Immature natural killer cell (primary cell): ENCODE measurements at places on chromosomes 7 and 10.

DNA sequence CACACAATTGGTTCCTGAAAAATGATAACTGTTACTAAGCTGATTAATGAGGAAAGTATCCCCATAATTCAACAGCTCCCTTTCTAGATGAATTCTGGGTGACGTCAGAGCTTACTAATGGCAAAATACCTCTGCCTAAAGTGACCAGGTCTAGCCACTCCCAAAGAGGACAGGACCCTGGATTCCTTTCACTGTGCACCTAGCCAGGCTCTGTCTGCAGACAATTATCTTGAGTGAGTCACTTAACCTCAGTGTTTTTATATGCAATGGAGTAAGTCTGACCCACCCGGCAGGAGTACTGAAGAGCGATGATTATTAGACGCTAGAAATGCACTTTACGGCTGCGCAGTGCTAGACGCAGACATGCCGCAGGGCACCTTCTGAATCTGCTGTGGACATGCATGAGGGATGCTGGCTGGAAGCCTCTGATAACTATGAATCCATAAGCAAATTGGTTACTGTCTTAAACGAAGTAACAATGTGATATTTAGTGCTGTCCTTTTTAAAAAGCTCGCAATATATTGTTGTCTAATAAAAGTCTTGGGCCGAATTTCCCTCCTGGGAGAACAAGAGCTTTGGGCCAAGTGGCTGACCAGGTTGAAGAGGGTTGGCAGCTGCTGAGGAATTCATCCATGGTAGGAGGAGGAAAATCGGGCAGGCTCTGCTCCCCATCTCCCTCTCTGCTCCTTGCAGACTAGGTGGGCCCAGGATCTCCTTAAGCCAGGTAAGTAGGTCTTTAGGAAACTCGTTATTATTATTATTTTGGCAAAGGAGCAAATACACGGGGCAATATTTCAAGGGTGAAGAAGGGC, 4.6 kb upstream of the INPP5A start:
- DNase-seq = no peak

- DNase-seq = no peak
Observed at GRCh38 chr10:96014473-96015102, 28.8 kb upstream of the CCNJ start.

- DNase-seq = no peak
Observed at GRCh38 chr10:74255214-74255613, 104.2 kb downstream of the ADK start.

GRCh38 chr7:80134536-80135308, at the start of gene GNAI1:
GNAI1 (plus strand) TSS chr7:80134831; CDS start chr7:80135161, 330 bp downstream.
- DNase-seq = peak; percentile 22

- no peak for DNase-seq
Observed at GRCh38 chr10:3857318-3857717, 72.3 kb upstream of the KLF6 start.

- DNase-seq = no peak
Observed at GRCh38 chr10:79038841-79039201, 29.9 kb upstream of the ZMIZ1 start.

GRCh38 chr7:130942211-130942964, 208.4 kb upstream of the KLF14 start:
- DNase-seq = peak; percentile 59

GRCh38 chr7:26081638-26082037, 70.4 kb upstream of the NFE2L3 start:
- DNase-seq = no peak

DNA sequence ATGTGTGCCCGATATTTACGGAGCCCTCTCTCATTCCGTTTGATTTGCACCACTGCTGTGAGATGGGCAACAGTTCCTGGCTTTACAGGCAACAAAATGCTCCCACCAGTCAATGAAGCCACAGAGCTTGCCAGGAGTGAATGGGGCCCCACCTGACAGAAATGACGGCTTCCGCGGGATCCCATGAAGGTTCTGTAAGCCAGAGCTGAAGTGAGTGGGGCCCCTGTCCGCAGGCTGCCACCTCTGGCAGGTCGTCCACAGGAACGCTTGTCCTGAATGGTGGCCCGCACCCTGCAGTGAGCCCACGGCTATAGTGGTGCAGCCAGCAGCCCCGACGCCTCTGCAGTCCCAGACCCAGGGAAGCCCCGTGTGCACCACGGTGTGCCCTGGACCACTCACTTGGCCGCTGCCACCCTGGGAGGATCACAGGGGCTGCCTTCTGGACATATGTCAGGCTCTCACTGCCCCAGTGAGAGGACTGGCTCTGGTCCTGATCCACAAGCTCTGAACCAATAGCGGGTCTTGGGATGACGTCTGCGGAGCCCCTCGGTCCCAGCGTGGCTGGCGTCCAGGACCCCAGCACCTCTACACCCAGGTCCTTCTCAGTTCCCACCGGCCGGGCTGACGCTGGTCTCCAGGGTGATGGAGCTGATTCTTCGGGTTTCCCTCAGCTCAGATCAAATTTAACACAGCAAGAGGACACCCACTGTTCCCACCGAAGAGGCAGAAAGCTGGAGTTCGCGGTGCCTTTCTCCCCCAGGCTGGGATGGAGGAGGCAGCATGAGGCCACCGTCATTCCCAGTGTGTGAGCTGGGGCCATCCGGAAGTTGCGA, 511.9 kb downstream of the DNAJB6 start:
- DNase-seq = no peak

DNA sequence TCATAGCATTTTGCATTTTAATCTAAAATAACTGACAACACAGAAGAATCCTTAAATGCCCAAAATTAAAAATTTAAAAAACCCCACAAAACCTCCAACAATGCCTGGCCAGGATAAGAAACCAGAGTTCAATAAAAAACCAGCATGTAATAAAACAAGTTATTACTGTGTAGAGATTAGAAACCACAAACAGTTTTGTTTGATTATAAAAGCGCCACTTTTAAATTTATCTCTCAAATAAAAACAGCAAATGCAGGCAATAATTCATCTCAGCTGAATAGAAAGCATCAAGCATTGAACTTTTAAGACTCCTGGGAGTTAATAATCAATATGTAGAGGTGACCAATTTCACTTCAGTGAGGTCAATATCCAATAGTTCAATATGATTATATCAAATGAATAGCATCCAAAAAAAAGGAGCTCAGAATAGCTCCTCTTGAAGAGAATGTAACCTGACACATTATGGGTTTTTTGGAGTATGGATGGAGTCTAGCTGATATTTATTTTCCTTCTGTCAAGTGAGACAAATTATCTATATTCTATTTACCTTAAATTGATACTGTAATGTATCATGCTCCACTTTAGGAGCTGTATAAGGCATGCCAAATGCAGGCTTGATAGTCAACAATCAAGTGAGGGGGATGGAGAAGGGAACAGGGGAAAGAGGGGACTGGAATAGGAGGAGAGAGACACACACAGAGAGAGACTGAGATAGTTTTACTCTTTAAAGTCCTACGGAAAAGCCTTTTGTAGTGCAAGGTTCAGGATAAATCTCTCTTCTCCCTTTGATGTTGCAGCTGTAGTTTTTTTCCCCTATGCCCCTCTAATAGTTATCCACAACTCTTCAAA, 130.9 kb downstream of the RSU1 start:
- no peak for DNase-seq

- DNase-seq = no peak
Observed at GRCh38 chr10:68253346-68253745, 21.4 kb upstream of the ATOH7 start.

GRCh38 chr10:64529003-64529350, 1007.8 kb downstream of the REEP3 start:
- no peak for DNase-seq

- peak; percentile 59 for DNase-seq
Observed at GRCh38 chr7:26167303-26167934, 15.4 kb downstream of the NFE2L3 start.

DNA sequence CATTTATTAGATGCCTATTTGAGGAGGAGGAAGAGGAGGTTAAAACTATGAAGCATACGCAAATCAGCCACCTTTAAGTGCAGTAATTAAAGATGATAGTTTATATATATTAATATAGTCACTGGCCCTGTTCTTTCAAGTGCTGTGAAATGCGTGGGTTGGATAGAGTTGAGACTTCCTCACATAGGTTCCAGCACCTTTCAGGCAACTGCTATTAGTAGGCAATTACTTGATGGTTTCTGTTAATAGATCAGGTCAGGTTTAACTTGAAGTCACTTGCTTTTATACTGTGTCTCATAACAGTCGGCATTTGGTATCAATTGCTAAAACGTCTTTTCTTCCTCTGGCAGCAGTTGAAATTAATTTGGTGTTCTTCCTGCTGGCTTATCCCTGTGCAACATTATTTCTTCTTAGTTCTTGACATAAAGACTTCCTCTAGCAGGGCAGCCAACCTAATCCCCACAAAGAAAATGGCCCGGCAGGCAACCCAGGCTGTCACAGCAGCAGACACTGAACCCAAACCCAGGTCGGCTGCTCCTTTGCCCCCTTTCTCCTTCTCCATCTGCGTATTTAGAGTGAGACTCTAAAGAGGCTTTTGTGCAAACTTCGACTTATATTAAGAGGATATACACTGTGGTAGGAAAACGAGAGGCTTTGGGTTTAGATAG, 35.3 kb upstream of the BET1 start:
- DNase-seq = no peak

- peak; percentile 12 for DNase-seq
Observed at GRCh38 chr7:130758429-130759056, 24.5 kb upstream of the KLF14 start.

DNA sequence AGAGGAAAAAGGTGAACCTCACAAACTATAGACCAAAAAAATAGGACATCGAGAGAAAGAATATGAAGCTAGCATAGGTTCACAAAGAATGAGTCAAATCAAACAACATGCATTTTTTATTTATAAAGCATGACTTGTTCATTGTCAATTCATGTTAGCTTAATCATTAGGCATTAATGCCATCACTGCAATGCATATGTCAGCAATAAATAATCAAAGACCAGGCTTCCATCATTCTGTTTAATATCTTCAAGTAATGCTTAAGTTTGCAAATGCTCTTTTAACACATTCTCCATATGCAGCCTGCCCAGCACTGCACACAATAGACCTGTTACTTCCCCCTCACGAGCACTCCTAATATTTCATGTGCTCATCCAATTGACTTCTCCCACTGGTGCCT, 8.9 kb upstream of the MAGI2 start:
- no peak for DNase-seq

- no peak for DNase-seq
Observed at GRCh38 chr10:5497948-5498730, 1.2 kb downstream of the CALML5 start.

- no peak for DNase-seq
Observed at GRCh38 chr7:13240349-13240748, 552.9 kb downstream of the ARL4A start.

DNA sequence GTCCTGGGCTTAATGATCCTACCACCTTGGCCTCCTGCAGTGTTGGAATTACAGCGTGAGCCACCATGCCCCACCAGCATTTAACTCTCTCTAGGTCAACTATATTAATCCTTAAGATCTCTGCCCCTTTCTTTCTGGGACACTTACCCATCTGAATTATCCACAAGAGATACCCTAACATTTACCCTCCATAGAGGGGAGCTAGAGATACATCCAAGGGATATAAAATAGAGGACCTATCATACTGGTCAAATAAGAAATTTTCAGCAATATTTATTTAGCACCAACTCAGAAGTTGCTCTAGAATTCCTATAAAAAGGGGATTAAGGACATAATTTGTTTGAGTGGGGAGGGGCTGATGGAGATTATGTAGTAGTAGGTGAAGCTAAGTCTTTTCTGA, 96.5 kb downstream of the OTUD1 start:
- no peak for DNase-seq

DNA sequence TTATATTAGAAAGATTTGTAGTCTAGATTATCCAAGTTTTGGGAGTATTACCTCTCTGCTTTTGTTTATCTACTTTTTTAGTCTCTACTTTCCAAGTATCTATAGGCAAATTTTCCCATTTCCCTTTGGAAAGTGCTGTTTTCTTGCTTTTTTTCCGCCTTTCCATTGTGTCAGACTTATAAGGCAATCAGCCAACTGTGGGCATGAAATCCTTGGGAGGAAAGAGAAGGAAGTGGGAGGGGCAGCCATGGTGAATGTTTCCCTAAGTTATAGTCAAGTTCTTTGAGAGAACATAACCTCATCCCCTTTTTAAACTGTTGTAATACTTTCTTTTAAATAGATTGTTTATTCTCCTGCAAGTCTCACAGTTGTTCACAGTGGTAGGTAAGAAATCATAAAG, 52.6 kb downstream of the PTEN start:
- DNase-seq = no peak

GRCh38 chr10:15796762-15797161, 63.5 kb downstream of the MINDY3 start:
- no peak for DNase-seq

DNA sequence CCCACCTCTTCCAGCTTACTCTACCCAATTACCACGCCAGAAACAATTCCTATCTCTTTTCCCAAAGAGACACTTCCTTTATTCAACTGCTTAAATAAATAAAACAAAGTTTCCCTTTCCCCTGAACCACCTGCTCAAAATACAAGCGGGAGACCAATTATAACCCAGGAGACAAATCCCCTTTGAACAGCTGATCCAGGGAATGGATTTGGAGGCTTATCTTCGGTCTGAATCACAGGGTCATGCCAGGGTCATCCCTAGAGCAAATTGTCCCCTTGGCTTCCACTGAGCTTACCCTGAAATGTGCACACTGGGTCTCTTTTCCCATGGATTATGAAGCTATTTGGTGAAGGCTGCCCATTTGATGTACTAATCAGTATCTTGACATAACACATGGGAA, 99.9 kb upstream of the JAZF1 start:
- no peak for DNase-seq

- no peak for DNase-seq
Observed at GRCh38 chr10:79007421-79008319, 61.1 kb upstream of the ZMIZ1 start.

- DNase-seq = no peak
Observed at GRCh38 chr7:17408245-17408903, 109.9 kb downstream of the AHR start.

DNA sequence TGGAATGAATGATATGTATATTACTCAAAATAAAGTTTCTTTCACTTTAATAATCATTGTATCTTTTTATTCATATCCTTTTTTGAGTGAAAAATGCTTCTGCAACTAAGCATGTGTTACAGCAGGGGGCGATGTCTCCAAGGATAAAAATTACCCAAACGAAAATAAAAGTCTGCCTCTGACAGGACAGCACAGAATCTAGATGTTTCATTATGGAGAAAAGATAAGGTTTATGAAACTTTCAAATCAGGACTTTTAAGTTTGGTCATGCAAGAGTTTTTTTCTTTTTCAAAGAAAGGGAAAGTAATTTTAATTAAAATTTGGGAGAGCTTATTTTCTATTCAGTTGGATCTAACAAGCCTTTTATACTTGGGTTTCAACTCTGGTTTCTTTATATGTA, 48.4 kb downstream of the TES start:
- peak; percentile 17 for DNase-seq

- no peak for DNase-seq
Observed at GRCh38 chr7:81462672-81463071, 307.2 kb downstream of the HGF start.

DNA sequence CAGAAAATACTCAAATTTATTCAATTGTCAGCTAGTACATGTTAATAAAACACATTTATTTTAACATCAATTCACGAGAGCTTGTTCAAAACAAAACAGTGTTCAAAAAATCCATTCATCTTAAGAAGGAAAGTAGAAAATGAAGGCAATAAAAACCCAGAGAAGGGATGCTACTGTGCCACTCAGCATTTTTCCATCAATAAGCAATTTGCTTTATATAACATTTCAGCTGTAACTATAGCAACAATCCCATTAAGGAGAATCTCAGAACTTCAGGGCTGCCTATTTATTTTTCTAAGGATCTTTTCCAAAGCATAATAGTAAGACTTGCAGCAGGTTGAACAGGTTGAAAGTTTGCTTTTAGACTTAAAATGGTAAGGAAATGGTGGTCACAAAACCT, 190.5 kb downstream of the PCLO start:
- no peak for DNase-seq

- no peak for DNase-seq
Observed at GRCh38 chr7:41107330-41107937, 595.5 kb downstream of the INHBA start.
